Stimulated activated CD4-positive, alpha-beta T cell treated with anti-CD3 and anti-CD28 coated beads, Interleukin-1b, Interleukin-23, amount 100 ng/mL, for 4 hours (primary cell): ENCODE measurements at places on chromosomes 2 and 18.

- DNase-seq: no peak
Observed at GRCh38 chr18:8685914-8686216, 19.5 kb upstream of the MTCL1 start.

- DNase-seq: no peak
Observed at GRCh38 chr2:37005118-37005868, 39.0 kb upstream of the STRN start.

- DNase-seq: no peak
Observed at GRCh38 chr18:33711514-33711913, 133.5 kb downstream of the ASXL3 start.

DNA sequence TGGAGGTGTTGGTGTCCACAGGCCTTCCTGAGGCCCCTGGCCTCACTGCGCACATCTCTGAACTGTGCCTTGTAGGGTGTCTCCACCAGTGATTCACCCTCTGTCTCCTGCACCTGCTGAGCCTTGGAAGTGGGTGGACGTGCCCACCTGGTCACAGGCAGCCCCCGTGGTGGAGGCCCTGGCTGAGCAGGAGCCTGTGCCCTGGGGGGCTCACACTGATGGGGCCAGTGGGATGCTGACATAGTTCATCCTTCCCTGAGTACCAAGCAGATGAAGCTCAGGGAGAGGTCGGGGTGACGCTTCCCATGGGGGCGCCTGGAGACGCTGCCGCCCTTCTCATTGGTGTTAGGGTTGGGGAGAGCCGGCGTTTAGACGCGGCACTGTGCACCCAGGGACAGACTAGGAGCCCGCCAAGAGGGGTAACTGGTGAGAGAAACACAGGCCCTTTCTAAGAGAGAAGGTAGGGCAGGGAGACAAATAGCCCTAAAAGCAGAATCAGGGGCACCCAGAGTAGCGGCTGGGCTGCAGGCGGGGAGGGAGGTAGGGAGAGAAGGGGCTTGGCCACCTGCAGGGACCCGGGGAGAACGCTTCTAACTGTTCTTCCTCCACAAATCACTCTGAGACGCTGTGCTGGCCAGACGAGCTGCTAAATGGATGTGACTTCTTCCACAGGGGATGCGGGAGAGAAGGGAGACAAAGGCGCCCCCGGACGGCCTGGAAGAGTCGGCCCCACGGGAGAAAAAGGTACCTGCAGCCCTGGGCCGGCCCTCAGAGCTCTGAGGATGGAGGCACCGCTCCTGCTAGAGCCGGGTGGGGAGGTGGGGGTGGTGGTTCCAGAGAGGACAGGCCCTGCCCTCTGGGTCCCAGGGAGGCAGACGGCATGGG, 18.0 kb downstream of the COLEC11 start:
- no peak for DNase-seq

- DNase-seq: no peak
Observed at GRCh38 chr18:25066516-25066915, 285.4 kb downstream of the ZNF521 start.

DNA sequence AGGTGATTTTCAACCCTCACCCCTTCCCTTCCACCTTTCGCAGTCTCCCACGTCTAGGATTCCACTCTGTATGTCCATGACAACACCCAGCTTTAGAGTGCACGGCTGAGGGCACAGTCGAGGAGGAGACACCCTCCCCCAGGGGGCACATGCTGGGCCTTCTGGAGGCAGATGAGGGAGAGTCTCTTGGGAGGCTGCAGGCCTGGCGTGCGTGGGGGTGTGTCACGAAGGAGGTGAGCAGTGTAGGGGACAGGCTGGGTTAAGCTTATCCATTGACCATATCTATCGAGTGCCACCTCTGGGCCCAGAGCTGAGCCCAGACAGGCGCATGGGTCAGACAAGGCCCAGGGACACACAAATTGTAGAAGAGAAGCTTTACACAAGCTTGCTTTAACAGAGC, 18.8 kb downstream of the PROC start:
- DNase-seq: no peak

DNA sequence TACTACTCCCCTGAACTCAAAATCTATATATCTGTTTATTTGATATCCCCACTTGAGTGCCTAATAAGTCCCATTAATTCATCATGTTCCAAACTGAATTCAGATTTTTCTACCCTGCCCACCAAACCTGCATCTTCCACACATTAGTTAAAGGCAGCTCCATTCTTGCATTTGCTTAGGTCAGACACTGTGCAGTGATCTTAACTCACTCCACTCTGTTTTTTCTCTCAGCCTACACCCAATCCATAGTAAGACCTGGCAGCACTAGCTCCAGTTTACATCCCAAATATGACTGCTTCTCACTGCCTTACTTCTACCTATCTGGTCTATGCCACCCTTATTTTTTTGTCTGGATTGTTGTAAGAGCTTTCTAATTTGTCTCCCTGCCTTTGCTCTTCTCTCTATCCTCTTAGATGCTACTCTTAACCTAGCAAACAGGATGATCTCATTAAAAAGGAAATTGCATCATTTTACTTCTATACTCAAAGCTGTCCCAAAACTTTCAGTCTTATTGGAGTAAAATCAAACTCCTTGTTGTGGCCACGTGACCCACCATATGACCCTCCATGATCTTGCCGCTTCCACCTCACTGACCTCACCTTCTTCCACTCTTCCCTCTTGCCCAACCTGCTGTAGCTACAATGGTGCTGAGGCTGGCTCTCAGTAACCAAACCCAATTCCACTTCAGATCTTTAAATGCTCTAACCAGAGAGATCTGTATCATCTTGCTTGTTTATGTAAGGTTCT, 274.9 kb upstream of the FANCL start:
- DNase-seq: no peak

- no peak for DNase-seq
Observed at GRCh38 chr2:79576451-79576850, 63.6 kb downstream of the CTNNA2 start.

DNA sequence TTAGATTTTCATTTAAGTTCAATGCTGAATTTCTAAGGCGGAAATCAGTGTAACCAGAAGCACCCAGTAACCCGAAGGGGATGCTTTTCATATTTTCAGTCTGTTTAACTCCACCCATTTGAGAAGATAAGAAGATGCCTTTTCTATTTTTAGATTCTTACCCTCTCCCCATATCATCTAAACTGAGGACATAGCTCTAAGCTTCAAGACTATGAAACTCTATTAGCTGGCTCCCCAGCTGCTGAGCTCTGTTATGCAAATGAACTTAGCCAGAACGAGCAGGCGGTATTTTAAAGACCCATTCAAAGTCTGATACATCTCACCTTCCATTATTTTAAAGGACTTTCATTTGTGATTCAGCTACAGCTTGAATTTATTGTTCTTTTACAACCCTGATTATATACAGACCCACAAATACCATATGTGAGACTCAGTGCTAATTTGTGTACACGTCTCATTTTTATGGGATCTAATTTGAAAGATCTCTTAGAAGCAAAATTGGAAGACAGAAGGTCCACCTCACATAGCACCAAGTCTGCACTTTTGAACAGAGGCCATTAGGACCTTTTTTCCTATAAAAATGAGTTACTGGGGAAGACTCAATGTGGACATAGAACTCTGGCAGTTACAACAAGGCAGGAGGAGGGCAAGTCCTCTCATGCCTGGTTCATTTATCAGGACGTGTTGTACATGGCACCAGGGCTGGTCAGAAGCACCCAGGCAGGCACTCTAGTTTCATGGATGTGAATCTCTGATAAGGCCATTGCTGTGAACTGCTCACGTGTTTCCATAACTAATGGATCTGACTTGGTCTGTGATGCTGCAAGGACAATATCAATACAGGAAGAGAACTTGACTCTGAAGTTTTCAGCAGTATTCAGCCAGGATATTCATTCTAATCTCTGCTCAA, 16.3 kb downstream of the CDC42EP3 start:
- no peak for DNase-seq

GRCh38 chr18:9353596-9353995, 19.0 kb downstream of the TWSG1 start:
- no peak for DNase-seq

GRCh38 chr18:13067966-13068365, 76.8 kb downstream of the CEP192 start:
- DNase-seq: no peak

DNA sequence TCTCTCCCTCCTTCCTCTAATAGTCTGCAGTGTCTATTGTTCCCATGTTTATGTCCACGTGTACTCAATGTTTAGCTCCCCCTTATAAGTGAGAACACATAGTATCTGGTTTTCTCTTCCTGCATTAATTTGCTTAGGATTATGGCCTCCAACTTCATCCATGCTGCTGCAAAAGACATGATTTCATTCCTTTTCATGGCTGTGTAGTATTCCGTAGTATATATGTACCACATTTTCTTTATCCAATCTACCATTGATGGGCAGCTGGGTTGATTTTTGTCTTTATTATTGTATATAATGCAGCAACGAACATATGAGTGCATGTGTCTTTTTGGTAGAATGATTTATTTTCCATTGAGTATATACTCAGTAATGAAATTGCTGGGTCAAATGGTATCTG, 13.8 kb downstream of the GKN2 start:
- no peak for DNase-seq

- DNase-seq: no peak
Observed at GRCh38 chr2:238584617-238585016, 157.9 kb downstream of the ASB1 start.

- no peak for DNase-seq
Observed at GRCh38 chr2:134681201-134681600, 37.6 kb downstream of the TMEM163 start.

DNA sequence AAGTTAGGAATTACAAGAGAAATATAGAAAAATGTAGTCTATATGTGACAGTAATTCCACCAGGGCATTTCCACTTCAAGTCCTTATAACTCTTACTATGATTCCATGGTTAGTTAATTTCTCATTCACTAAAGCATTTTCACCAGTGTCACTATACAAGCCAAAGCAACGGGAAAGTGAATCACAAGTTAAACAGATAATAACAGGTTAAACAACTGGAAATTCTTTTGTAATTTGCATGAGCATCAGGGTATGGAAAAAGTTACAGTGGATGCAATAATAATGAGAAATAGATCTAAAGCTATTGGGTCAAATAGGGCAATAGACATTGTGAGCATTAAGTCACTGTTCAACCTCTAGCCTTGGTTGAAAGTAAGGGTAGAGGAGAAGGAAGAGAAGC, 88.9 kb upstream of the ST6GAL2 start:
- DNase-seq: no peak

GRCh38 chr18:76401498-76401897, 93.5 kb downstream of the ZNF516 start:
- DNase-seq: no peak

DNA sequence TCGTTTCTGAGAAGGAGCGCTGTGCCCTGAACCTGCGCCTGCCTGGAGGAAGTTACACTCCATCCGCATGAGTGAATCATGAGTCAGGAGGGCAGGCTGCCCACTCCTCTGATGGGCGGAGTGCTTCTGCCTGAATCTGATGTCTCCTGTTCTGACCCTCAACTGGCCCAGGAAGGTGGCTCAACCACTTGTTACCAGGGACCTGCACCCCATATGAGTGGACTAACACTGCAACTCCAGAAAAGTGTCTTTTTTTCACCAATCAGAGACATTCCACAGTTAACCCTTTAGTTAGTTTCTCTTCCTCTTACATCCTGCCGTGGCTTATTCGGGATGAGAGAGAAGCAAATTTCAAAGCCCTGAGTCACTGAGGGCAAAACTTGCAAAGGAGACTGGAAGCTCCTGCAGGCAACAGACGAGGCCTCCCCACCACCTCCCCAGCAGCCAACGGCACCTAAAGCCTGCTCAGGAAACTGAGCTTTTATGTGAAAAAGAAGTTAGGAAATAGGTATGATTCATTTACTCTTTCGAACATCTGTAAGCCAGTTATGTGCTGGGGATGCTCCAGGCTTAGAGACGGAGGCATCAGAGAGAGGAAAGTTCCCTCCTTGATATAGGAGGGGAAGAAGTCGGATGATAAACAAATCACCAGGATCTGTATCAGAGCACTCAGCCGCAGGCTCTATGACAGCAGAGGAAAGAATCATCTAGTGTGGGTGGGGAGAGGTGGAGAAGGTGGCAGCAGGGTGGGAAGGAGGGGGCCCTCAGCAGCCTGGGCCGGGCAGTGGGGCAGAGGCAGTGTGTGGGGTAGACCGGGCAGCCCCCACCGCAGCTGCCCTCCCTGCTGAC, 30.9 kb downstream of the MBP start:
- DNase-seq: peak; percentile 37

- DNase-seq: no peak
Observed at GRCh38 chr2:71829008-71829407, 318.7 kb downstream of the CYP26B1 start.

GRCh38 chr2:106054880-106055655, 139.0 kb downstream of the UXS1 start:
- no peak for DNase-seq

DNA sequence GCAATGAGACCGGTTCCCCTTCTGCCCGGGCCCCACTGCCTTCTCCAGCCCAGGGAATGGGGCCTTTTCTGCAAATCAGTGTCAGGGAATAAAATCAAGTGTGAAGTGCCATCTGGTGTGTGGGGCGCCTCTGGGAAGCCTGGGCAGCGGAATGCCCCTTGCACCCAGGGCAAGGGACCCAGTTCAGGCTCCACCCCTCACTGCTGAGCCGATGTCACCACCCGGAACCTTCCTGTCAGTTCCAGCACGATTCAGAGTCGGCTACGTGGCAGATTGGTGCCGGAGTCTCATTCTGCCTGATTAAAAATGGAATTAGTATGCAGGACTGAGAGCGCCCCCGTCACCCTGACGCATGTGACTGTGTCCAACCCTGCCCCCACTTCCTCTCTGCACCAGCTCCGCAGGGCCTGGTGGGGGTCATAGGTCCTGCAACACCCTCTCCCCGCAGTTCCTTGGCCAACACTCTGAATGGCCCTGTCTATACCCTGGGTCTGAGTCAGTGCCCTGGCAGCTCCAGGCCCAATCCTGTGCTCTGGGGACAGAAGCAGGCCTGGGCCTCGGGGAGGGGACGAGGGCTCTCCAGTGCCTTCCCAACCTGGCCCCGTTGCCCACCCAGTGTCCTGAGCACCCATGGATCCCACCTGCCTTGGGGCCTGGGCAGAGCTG, 8.2 kb upstream of the ALPI start:
- DNase-seq: no peak

GRCh38 chr2:129428086-129428660, 551.3 kb upstream of the RAB6C start:
- no peak for DNase-seq

GRCh38 chr2:88698027-88698413, 6.5 kb downstream of the RPIA start:
- no peak for DNase-seq

GRCh38 chr2:85812094-85812735, 58.4 kb downstream of the ATOH8 start:
- DNase-seq: no peak

DNA sequence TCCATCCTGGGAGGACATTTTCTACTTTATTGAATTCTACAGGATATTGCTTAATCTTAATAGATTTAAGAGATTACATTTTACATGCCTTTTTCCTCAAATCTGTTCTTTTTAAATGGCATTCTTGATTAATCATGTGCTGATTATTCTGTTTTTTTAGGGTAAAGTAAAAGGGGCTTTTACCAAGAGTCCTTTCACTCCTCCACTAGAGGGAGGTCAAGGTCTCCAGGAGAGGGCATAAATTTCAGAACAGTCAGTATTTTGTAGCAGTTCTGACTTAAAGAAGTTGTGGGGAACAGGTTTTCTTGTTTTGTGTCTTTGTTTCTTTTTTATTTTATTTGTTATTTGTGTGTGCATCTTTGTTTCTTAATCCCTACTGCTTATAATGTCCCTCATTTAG, 25.4 kb downstream of the WDR75 start:
- DNase-seq: no peak
